Hepatic stellate cell (primary cell): ENCODE measurements at places on chromosomes 2 and 18.

DNA sequence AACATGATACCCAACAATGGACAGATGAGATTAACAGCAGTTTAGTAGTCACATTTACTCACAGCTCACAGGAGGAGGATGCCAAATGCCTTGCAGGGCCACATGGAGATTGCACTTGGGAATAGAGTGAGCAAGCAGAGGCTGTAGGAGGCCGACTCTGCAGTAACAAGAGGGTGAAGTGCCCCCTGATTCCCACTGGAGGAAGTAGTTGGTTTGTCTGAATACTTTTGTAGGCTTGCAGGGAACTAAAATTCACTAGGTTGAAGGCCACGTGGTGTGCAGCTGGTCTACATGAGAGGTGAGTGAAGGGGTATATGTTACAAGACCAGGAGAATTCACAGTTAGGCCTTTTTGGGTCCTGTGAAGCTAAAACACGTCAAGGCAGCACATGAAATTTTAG lies 419.3 kb upstream of the TNP1 start:
- DNase-seq, result no peak

GRCh38 chr2:134919341-134920210 lies 954 bp downstream of the CCNT2 start:
- DNase-seq, result peak; percentile 14

DNA sequence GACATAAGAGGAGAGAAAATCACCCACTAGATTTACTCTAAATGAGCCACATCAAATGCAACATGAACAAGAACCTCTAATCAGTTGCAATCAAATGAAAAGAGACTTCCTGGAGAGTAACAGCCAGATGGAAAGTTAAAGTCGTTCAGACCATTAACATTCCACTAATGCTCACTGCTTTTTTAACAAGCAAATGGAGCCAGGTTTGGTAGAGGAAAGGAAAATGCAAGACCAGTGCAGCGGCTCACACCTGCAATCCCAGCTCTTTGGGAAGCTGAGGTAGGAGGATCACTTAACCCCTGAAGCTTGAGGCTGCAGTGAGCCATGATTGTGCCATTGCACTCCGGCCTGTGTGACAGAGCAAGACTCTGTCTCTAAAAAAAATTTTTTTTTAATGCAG lies 48.5 kb downstream of the CACNB4 start:
- DNase-seq, result no peak

GRCh38 chr2:81940266-81940955 lies 1635.9 kb upstream of the LRRTM1 start:
- no peak for DNase-seq

- no peak for DNase-seq
These were observed 33.1 kb upstream of the EN1 start for GRCh38 chr2:118880501-118880900.

DNA sequence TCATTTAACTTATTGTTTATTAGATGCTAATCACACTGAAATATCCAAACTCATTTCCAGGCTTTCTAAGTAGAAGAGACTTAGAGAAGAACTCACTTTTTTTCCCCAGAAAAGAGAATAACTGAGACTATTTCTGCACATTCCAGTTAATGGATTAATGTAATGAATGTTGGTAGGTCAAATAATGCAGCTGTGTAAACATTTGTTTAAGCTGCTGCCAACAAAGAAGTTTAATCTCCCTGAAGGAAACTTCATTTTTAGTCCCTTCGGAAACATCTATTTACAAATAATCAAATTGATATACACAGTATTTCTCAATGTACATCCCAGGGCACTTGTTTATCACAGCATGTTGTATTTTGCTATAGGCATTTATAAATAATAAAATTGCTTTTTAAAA lies 126.9 kb downstream of the KCNS3 start:
- DNase-seq, result peak; percentile 7

GRCh38 chr2:226636586-226636985 lies 163.0 kb downstream of the IRS1 start:
- no peak for DNase-seq

DNA sequence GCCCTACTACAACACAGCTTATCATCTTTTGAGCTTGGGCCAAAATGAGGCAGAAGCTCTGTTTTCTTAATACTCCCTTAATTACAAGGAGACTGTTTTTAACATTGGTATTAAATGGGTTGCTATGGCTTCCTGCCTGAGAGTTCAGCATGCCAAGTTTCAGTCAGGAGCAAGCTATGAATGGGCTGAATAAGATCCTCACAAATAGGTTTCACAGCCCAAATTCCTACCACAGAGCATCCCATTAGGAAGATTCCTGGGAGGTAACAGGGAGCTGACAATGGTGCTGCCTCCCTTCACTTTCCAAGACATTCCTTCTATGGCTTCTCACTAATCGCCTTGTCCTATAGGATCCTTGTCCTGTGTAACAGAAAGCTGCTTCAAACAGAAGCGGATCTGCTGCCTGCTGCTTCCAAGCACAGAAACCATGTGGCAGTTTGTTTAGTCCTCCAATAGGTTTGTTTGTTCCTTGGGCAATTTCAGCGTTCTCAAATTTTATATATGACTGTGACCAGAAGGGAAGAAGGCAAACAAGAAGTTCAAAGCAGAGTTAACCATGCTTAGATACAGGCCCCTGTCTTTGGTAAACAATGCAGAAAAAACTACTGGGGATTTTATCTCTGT lies 70.9 kb downstream of the NCKAP5 start:
- peak; percentile 12 for DNase-seq

GRCh38 chr2:78024996-78025395 lies 502.8 kb upstream of the LRRTM4 start:
- no peak for DNase-seq
